Effector CD4-positive, alpha-beta T cell (primary cell): ENCODE measurements at places on chromosomes 11 and 22.
A peak's percentile ranks its signal among the peaks of the same experiment; 100 is the strongest.

- DNase-seq: no peak
These were observed 76.3 kb downstream of the PRCP start for GRCh38 chr11:82823647-82824619.

- no peak for DNase-seq
These were observed 76.0 kb downstream of the SC5D start for GRCh38 chr11:121368364-121369240.

DNA sequence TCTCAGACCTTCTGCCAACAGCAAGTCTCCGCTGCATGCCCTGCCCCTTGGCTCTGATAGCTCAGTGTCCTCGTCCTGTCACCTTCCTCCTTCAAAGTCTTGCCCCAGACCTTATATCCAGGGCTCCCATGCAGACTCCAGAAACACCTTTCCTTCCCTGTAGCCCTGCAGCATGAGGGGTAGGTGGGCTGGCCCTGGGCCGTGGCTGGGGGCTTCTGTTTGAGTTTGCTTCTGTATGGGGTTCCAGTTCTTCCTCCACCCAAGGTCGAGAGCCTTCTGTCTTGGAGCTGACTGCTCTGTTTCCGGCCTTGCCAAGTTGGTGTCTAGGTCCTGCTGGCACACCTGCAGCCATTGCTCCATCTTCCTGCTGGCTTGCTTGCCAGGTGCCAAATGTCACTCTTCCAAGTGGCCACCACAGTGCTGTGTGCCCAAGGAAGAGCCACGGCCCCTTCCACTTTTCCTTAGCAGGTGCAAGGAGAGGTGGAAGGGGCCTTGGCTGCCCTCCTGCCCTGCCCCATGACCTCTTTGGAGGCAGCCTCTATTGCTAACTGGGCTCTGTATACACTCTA, 74.8 kb upstream of the NECTIN1 start:
- DNase-seq: no peak

DNA sequence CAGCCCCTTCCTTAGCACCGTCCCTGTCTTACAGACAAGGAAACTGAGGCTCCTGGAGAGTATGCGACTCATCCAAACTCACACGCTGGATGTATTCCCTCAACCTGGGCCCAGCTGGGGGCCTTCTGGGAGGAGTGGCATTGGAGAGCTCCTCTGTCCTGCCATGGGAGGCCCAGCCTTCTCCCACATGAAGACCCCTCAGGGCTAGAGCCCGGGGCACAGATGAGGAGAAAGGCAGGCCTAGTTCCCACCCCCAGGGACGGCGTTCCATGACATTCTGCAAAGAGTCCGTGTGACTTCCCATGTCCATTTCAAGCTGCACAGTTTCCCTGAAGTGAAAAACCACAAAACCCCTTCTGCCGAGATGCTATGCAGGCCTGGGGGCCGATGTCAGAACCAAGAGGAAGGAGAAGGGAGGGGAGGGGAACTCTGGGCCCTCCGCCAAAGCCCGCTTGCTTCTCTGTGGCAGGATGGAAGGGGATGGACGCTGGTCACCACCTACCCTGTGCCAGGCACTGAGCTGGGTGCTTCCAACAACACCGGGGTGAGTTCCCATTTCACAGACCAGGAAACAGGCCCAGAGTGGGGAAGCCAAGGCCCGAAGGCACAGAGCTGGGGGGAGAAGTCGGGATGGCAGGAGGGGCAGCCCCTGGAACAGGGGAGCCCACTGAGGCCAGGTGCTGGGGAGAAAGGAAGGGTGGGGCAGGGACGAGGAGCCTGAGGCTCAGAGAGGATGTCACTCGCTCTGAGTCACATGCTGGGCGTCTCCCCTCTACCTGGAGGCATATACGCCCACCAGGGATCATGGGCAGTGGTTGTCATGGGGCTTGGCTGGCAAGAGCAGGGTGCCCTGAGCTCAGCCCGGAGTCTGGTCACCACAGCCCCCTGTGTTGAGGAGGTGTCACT, 15.7 kb downstream of the RAC2 start:
- DNase-seq: peak; percentile 42

DNA sequence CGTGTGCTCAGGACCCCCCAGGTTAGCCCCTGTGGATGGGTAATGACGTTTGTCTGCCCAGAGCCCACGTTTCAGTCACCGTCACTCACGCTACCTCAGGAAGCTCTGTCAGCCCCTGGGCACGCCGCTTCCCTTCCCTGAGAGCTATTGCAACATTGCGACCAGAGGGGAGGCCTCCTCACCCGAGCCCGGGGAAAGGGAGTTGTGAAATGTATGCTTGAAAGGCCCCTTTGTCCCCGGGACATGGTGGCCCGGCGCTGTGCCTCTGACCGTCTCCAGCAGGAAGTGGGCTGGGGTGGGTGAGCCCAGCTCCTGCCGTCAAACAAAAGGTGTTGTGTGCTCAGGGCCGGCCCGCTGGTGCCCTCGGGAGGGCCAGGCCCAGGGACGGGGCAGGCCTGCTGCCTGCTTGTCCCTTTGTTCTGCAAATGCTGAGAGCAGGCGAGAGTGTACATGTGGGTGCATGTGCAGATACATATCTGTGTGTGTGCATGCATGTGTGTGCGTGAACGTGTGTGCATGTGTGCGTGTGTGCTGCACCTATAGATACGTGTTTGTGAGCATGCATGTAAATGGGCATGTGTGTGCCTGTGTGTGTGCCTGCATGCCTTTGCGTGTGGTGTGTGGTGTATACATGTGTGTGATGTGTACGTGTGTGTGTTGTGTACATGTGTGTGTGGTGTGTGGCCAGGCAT, 1125.0 kb downstream of the BRD1 start:
- no peak for DNase-seq

DNA sequence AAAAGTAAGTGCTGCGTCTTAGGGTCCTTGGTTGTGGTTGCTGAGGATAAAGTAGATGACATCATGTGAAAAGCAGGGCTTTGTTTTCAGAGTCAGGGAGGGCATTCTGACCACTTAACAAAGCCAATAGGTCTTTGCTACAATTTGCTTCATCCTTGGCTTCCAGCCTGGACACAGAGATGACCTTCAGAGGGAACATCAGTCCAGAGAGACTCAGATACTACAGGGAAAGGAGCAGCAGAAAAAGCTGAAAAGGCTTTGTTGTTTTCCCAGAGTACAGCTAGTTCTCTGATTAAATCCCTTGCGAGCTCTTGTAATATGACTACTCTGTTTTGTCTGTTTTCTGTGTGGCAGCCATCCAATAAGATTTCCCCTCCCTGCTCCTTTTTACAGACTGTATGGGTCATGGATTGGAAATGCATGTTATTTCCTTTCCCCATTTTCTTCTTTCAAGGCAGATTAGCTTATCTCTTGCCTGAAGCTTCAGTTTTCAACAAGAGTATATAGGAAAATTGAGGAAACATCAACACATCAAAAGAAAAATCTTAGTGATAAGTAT, 31.9 kb downstream of the ATG13 start:
- no peak for DNase-seq

- no peak for DNase-seq
These were observed 12.6 kb upstream of the TFIP11 start for GRCh38 chr22:26524870-26525269.

DNA sequence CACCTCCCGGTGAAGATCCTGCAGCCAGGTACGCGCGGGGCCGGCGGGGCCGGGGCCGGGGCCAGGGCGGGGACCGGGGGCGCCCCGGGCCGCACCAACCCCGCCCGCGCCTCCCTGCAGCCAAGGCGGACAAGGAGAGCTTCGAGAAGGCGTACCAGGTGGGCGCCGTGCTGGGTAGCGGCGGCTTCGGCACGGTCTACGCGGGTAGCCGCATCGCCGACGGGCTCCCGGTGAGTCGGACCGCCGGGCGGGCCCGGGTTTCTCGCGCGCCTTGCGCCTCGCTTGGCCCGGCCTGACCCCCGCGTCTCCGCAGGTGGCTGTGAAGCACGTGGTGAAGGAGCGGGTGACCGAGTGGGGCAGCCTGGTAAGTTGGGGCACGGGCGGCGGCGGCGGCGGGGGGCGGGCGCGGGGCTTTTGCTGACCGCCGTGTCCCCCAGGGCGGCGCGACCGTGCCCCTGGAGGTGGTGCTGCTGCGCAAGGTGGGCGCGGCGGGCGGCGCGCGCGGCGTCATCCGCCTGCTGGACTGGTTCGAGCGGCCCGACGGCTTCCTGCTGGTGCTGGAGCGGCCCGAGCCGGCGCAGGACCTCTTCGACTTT, 531 bp downstream of the PIM3 start:
- peak; percentile 19 for DNase-seq

DNA sequence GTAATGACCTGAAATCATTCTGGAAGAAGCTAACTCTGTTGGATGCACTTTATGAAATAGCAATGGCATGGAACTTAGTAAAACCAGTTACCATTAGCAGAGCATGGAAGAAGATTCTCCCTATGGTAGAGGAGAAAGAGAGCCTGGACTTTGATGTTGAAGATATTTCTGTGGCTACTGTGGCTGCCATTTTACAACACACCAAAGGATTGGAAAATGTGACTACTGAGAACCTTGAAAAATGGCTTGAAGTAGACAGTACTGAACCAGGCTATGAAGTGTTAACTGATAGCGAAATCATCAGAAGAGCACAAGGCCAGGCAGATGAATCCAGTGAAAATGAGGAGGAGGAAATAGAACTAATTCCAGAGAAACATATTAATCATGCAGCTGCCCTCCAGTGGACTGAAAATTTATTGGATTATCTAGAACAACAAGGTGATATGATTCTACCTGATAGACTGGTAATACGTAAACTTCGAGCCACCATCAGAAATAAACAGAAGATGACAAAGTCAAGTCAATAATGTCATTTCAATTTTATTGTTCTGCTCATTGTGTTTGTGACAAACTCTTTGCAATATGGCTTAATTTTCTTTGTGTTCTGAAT, 2.0 kb downstream of the JRKL start:
- DNase-seq: no peak

DNA sequence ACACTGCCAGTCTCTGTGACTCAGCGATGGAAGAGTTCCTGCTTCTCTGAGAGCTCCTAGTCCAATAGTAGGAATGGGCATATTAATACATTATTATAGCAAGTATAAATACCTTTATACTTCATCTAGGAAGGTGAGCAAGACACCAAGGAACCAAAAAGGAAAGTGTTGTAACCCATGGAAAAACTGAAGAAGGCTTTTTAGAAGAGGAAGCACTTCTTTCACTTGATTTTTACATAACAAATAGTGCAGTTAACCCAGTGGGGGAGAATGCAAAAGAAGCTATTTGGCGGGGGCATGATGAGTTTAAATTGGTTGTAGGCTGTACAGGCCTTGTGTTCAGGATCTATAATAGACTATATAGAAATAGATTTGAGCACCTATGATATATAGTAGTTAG, 31.2 kb upstream of the C11orf87 start:
- DNase-seq: no peak

DNA sequence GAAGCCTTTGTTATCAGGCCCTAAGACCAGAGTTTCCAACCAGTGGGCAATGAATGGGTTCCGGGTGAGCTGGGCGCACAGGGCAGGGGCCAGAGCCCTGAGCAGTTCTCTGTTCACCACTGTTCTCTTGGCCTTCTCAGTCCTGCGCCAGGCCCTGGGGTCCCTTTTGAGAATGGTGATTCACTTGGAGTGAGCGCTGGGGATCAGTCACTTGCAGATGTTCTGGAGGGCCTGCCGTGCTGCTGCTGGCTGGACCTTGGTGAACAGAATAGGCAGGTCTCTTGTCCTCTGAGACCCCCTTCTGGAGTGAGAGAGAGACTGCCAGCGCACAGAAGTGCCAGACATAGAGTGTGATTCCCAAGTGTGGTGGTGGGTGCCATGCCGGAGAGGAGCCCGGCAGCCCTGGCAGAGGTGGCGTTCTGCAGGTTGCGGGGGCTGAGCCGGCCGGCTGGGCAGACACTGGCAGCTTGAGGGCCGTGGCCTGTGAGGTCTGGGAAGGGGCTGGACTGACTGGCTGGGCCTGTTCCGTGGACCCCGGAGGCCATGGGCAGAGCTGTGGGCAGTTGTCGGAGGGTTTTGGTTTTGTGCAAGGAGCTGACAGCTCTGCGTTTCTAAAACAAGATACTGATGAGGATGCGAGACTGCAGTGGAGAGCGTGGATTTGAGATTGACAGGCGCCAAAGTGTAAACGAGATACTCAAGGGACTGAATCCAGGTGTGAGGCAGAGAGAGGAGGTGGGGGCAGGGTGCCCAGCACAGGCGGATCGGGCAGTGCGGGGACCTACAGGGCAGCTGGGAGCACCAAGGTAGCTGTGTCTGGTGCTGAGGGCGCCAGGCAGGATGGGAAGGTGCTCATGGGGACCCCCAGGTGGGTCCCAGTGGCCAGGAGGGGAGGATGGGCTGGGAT, 12.3 kb downstream of the TPCN2 start:
- DNase-seq: no peak

GRCh38 chr22:28829358-28830181, 29.2 kb upstream of the XBP1 start:
- peak; percentile 64 for DNase-seq

- DNase-seq: no peak
These were observed 2.0 kb upstream of the APOBEC3A start for GRCh38 chr22:38955250-38955905.

GRCh38 chr11:96664110-96664509, 274.3 kb downstream of the JRKL start:
- DNase-seq: no peak

DNA sequence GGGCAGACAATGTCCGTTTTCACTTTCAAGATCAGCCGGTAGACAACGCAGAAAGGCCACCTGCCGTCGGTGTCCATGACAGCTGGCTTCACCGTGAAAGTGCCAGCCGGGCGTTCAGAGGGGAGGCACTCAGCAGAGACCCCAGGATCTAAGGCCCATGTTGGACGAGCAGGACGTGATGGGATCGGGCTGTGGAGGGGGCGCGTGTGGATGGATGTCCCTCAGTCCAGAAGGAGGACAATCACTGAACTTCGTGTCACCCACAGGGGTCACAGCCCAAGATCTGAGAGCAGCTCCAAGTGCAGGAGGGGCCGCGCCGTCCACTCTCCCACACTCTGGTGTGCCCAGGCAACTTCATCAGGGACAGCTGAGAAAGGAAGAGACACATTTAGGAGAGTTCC, 164.4 kb downstream of the BRD1 start:
- DNase-seq: no peak

- DNase-seq: no peak
These were observed 311.4 kb downstream of the NELL1 start for GRCh38 chr11:20980736-20981135.

- DNase-seq: no peak
These were observed 516.2 kb downstream of the TBC1D22A start for GRCh38 chr22:47278655-47279054.

GRCh38 chr22:38850941-38851849, 7.4 kb upstream of the NPTXR start:
- no peak for DNase-seq

- DNase-seq: no peak
These were observed 26.3 kb upstream of the GNB1L start for GRCh38 chr22:19880786-19881569.

GRCh38 chr22:39021552-39022250, 774 bp downstream of the APOBEC3D start:
- DNase-seq: no peak

DNA sequence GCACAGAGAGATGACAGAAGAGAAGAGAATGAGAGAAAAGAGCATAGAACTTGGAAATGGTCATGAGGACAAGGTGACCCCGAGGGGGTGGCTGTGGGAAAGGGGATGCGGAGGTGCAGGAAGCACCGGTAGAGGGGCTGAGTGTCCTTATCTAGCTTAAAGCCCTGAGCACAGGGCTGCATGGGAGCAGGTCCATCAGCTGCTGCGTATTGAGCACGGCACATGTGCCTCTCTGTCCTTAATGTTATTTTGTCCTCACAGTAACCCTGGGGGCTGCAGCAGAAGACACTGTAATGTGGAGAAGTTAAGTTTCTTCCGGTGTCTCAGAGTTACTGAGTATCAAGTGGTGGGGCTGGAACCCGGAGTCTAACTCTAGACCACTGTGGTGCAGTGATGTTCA, 94.4 kb upstream of the OR4B1 start:
- no peak for DNase-seq

- DNase-seq: no peak
These were observed 14.3 kb downstream of the LRRC75B start for GRCh38 chr22:24578355-24579257.
